ENCODE measurements at places on chromosomes 3 and 15.

- DNase-seq = no peak
Observed at GRCh38 chr3:99850608-99851007, 32.9 kb downstream of the CMSS1 start.

GRCh38 chr3:13278783-13279531, 141.2 kb downstream of the NUP210 start:
- no peak for DNase-seq

GRCh38 chr3:20511863-20512505, 326.0 kb upstream of the SGO1 start:
- no peak for DNase-seq

- no peak for DNase-seq
Observed at GRCh38 chr3:172309741-172310427, 138.4 kb downstream of the GHSR start.

DNA sequence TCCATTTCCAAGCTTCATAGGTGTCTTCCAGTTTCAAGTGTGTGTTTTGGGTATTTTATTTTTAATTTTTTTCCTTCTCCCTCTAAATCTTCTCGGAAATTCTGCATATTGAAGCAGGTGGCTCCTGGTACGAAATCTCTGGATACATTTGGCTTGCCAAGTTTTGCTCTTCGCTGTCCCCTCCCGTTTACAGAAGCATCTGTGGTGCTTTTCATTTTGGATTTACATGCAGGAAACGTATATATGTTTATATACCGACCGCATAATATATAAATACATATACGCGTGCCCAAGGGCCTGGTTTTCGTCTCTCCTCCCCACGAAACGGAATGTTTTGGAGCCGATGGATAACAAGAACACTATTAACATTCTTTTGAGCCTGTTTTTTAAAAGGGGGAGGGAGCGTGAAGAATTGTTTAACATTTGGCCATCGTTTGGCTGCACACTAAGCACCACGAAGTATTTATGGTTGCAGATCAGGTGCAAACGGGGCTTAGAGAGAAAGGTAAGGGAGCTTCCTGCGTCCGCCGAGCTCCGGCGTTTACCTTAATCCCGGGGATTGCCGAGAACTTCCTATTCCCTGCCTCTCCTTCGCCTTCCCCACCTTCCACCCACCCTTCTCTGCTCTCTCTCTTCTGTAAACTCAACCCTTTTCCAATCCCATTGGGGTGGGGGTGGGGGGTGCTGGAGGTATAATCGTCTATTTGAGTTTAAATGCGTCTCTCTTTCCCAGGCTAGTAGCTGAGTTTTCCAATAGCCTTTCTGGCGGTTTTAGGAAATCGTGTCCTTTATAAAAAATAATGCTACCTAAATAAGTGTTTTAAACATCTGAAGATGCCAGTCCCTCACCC, 1.1 kb upstream of the NLGN1 start:
- DNase-seq = no peak

- DNase-seq = no peak
Observed at GRCh38 chr15:82830427-82831173, 21.2 kb downstream of the WHAMM start.

- DNase-seq = peak; percentile 8
Observed at GRCh38 chr3:52433328-52433995, 11.4 kb downstream of the SEMA3G start.

- DNase-seq = no peak
Observed at GRCh38 chr3:25130724-25131520, 297.1 kb upstream of the RARB start.

DNA sequence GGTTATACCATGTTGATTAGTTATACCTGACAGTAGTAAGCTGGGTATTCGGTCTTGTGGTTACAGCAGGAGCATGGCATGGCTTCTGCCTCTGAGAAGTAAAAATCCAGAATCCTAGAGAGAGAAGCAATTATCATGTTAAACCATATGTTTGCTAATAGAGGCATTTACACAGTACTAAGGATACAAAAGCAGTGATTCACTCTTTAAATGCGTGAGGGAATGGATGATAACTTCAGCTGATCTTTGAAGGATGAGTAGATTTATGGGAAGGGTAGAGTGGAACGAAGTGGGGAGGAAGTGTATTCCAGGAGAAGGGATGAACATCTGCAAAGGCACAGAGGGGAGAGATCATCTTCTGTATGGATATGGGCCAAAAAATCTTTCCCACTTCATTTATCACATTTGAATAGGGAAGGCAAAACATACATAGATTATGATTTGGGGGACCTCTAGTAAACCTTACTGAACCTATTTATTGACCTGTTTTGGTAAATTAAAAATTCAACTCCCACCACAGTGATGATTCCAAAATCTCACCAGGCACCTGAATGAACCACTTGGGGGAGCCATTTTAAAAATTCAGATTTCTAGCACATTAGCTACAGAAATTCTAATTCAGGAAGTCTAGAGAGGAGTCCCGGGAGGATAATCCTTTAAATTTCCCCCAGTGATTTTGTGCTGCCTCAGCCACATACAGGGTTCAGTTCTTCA, 35.1 kb downstream of the IGSF10 start:
- DNase-seq = no peak

DNA sequence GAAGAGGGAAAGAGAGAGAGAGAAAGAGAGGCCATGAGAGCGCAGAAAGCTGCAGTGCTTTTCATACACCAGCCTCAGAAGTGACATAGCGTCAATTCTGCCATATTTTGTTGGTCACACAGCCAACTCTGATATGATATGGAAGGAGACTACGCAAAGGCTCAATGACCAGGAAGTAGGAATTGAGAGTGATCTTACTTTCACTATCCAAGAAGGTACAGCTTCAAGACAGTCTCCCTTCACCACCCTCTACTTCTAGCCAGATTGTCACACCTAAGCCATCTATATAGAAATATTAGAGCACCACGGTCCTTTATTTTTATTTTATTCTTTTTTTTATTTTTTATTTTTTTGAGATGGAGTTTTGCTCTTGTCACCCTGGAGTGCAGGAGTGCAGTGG, 21.1 kb downstream of the PARP15 start:
- DNase-seq = no peak

DNA sequence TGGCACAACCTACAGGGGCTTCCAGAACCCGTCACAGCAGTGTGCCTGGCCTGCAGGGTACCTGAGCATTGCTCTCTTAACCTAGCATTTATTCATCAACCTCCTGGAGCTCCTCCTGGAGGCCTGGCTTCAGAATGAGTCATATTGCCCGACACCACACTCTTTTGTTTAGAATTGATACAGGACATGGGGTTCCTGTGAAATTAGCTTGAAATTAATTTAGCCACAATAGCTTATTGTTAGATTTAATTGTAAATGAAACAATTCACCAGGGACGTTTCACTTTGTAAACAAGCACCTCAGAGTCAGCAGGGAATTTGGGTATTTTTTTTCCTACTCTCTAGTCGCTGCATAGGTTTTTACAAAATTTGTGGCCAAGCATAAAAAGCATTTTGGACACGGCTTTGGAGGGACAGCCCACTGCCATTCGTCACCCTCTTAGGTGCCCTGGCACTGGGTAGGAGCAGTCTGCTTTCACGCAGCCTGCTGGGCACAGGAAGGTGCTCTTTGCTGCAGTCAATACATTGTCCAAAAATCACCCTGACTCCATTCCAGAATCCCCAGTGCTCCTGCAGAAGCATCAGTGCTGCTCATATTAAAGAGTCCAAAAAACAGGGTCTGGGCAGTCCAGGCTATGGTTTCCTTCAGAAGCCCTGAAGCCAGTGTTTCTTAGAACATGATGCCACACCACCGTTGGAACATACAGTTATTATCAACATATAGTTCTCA, 60.8 kb upstream of the MEF2A start:
- no peak for DNase-seq

GRCh38 chr15:46039703-46040102, 404.9 kb downstream of the SQOR start:
- DNase-seq = no peak

DNA sequence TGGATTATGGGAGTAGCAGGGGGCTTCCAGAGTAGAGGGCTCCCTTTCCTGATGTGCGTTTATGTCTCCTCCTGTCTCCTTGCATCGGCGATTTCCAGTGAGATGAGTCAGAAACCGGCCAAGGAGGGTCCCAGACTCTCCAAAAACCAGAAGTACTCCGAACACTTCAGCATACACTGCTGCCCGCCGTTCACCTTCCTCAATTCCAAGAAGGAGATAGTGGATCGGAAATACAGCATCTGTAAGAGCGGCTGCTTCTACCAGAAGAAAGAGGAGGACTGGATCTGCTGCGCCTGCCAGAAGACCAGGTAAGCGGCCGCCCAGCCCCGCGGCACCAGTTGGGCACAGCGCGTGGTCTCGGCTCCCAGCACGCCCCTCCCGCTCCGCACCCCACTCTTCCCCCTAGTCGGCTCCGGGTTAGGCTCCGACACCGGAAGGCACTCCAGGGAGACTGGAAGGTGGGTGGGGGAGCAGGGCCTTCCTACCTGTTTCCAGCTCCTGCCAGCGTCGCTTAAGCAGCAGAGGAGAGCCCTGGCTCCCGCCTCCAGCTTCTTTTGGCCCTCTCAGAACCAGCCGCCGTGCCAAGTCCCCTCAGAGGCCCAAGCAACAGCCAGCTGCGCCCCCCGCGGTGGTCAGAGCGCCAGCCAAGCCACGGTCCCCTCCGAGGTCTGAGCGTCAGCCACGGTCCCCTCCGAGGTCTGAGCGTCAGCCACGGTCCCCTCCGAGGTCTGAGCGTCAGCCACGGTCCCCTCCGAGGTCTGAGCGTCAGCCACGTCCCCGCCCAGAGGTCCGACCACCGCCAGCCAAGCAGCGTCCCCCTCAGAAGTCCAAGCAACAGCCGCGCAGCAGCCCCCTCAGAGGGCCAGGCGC, 34.7 kb downstream of the MOBP start:
- DNase-seq = no peak

DNA sequence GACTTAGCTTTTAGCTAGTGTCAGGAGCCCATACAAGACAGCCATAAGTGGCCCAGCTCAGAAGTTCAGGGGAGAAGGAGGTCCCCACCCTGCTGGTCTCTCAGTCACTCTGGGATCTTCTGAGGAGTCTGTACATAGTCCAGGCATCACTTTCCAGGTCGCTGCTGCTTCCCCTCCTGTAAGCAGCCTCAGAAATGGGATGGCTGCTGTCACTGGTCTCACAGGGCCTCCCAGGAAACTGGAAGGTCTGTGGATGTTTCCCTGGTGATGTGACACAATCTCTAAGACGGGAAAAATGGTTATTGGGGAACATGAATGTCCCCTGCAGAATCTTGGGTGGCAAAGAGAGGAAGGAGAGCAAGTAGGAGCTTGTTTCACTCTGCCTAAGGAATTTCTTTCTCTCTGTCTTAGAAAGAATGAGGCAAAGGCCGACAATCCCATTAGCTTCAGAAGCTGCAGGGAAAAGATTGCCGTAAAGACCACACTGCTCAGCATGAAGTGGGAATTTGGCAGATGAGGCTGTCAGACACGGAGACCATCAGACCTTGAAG, 43.2 kb upstream of the TNFAIP8L3 start:
- DNase-seq = no peak

GRCh38 chr15:91253605-91254004, 153.5 kb downstream of the SV2B start:
- no peak for DNase-seq

DNA sequence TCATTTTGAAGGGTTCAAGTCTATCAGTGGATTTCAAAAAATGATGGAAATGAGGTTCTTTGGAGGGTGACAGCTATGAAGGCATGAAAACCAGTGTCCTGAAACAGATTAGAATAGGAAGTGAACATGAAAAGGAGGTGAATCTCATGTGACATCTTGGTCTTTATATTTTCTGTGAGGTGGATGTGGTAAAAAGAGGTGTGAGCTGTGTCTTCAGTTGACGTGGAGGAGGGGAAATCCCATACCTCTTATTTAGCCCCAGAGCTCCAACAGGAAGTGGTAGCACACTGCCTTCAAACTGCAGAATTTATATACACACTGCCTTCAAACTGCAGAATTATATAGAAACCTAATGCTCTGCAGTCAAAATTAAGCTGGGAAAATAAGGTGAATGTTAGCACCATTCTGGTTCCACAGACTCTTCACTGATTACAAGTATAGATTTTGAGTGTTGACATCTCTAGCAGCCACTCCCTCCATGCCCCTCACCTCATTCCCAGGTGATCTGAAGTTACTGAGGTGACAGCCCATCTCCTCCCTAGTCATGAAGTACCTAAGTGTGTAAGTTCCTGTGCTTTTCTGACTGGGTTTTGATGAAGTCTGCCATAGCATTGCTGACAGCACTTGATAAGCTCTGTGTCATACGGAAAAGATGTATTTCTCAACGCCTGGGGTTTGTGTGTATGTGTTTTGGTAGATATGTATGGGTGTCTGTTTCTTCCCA, 2.7 kb downstream of the RAB8B start:
- no peak for DNase-seq

GRCh38 chr3:42101481-42101880, 10.3 kb downstream of the TRAK1 start:
- no peak for DNase-seq

- no peak for DNase-seq
Observed at GRCh38 chr3:153274561-153274960, 112.5 kb downstream of the RAP2B start.

DNA sequence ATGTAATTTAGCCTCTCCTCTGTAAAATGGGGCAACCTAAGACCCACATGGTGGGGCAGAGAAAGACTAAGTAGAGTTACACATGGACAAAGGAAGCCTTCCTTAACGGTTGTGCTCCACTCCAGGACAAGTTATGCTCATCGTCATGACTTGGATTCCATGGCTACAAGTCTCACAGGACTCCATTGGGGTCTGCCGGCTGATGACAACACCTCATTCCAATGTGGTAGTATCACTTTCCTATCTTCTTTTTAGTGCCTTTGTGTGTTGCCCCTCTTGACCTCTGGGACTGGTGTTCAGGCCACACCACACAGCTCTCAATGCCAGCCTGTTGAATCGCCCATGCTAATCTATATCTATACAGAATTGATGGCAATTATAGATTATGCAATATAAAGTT, 181.3 kb upstream of the WNT5A start:
- DNase-seq = no peak

DNA sequence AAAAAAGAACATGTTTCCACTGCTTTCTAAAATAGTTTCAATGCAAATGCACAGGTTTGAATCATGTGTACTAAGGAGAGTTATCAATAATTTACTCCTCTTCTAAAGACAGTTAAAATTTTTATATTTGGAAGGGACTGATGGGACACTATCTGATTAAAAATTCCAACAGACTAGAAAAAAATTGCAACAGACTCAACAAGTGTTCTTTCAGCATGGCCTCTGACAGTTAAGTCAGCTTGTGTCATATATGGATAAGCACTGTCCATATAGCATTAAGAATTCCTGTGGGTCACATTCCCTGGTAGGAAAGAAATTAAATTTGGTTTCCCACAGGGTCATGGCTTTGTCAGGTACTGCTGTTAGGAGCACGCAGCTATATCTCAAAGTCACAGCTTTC, 96.8 kb downstream of the OSBPL10 start:
- no peak for DNase-seq

- DNase-seq = no peak
Observed at GRCh38 chr3:50193746-50194127, 2.3 kb downstream of the GNAT1 start.

GRCh38 chr15:87628311-87628710, 628.2 kb downstream of the NTRK3 start:
- no peak for DNase-seq

- DNase-seq = no peak
Observed at GRCh38 chr3:194598771-194599557, 34.3 kb downstream of the TMEM44 start.

- no peak for DNase-seq
Observed at GRCh38 chr3:60216462-60217075, 1034.7 kb downstream of the FHIT start.

GRCh38 chr15:69463182-69463756, 10.7 kb downstream of the RPLP1 start:
- peak; percentile 32 for DNase-seq
